AG09309 (cell line): ENCODE measurements at places on chromosomes 2 and 18.

- DNase-seq = no peak
Measured at GRCh38 chr2:153990771-153991170, 119.0 kb downstream of the GALNT13 start.

- no peak for DNase-seq
Measured at GRCh38 chr2:61193670-61194561, 31.9 kb downstream of the C2orf74 start.

DNA sequence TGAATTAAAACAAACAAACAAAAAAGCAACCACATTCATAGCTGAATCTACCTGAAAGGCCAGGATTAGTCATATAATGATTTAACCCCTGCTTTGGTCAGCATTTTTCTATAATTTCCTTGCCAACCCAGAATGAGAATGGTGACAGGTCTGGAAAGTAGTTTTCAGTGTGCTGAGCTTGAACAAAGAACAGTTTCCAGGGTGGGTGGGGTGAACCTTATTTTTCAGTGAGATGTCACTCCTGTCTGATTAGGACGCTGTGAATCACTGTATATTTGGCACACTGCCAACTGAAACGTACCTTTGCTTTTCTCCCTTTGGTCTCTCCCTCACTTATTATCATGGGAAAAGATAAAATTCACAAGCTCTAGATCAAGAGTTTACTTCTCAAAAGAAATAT, 35.0 kb upstream of the DSC1 start:
- no peak for DNase-seq

DNA sequence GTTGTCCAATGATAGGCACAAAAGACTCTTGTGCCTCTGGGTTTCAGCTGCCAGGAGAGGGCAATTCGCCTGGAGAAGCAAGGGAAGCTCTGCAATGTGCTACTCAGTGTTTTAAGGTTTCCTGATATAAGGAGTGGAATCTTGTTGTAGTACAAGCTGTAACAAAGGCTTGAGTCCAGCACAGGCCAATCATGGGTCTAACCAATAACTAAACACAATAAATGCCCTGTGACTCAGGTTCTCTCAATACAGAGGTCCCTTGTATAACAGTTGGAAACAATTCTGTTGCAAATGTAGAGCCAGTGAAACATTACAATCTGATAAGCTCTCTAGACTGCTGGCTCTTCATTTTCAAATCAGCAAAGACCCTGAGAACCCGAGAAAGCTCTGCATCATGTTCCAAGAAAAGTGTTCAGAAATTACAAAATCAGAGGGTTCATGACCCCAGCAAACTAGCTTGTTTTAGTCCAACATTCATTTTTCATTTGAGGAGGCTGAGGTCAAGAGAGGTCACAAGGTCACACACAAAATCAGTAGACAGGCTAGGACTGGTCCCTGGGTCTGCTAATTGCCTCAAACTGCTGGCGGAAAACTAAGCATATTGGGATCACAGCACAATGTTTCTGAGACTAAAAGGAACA, 59.0 kb upstream of the DNMT3A start:
- DNase-seq = no peak

DNA sequence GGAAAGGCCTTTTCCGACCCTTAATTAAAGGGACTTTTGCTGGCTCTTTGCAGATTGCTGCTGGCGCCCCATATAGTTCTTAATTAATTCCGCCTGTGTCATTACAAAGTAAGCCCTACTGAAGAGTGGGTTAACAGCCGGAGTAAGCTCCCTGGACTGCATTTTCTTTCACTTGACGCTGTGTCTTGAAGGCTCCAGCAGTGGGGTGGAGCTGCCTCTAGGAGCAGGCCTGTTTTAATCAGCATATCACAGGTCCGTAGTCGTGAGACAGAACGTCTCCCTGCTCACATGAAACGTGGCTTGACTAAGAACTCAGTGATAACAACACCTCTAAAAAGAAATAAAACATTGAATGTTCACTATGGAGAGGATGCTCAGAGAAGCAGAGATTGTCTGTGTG, 329.9 kb upstream of the RAB12 start:
- DNase-seq = no peak

GRCh38 chr2:38722271-38723061, 28.7 kb downstream of the SRSF7 start:
- DNase-seq = no peak

- no peak for DNase-seq
Measured at GRCh38 chr2:69013840-69014821, 1.2 kb downstream of the ANTXR1 start.

DNA sequence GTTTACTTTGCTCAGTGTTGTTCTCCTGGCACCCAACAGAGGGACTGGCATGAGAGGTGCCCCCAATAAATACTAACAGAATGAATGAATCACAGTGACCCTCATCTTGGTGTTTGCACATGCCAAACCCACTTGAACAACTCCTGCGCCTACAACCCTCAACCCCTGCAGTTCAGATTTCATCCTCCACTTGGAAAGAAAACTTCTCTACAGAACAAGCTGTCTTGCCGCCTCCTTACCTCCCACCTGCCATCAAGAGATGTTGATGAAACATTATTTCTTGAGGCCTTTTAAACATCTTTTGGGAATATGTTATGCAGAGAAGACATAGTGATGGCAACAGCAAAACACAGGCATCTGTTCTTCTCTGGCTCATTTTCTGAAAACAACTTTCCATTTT, 216.0 kb upstream of the SH3BP4 start:
- no peak for DNase-seq

DNA sequence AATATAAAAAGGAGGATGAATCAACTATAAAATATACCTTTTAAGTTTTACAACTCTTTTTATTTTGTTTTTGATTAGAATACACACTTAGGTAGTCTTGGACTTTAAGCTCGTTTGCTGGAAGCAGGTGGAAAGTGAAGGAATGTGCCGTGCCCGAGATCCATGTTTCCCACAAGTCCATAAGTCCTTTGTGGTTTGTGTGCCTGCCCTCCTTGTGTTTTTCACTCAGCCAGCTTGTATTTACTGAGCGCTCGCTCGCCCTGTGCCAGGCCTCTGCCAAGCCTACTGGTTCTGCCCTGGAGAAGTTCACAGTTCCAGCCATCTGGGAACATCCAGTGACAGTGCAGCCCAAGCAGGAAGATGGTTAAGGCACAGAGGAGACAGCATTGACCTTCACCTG, 142.6 kb downstream of the MGAT5 start:
- DNase-seq = no peak

GRCh38 chr2:193808877-193809276, 1614.1 kb upstream of the TMEFF2 start:
- DNase-seq = no peak
